NCI-H1694 (cell line): ENCODE measurements at places on chromosomes 4 and X.

DNA sequence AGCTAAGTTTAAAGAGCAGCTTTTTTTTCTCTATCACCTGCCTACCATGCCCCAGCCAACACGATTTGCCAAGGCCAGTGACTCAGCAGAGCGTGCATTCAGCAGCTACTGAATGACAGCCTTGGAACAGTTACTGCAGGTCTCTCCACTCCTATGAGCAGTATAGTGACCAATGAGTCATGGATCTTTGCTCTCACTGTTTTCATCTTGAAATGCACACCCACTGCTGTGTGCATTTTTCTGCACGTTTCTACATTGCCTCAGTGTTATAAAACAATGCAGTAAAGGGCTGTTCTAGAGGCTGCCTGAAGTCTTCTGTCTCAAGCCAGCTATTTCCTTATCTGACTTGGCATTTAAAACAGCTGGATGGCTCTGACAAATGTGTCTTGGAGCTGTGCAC, 66.0 kb upstream of the C4orf54 start:
- no peak for DNase-seq

DNA sequence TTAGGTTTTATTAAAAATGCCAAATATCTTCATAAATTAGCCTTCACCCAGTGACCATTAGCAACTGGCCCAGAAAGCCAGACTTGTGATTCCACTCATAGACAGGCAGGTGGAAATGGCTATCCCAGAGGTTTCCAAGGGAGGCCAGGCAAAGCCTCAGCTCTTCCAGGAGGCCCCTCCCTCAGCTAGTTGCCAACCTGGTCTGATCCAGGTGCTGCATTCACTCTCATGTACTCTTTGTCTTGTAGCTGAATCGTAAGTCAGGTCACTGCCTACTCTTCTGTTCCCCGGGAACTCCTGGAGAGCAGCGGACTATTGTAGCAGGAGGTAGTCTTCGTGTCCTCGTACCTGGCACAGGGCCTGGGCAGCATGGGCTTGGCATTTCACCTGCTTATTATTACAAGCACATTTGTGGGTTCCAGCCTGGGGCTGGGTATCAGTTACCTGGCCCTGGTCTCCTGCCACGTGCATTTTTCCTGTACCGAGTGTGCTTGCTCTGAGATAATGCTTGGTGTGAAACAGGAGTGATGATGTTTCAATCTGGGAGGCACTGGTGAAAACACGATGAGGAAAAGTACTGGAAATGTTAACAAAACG, 101.6 kb downstream of the FAM193A start:
- no peak for DNase-seq

DNA sequence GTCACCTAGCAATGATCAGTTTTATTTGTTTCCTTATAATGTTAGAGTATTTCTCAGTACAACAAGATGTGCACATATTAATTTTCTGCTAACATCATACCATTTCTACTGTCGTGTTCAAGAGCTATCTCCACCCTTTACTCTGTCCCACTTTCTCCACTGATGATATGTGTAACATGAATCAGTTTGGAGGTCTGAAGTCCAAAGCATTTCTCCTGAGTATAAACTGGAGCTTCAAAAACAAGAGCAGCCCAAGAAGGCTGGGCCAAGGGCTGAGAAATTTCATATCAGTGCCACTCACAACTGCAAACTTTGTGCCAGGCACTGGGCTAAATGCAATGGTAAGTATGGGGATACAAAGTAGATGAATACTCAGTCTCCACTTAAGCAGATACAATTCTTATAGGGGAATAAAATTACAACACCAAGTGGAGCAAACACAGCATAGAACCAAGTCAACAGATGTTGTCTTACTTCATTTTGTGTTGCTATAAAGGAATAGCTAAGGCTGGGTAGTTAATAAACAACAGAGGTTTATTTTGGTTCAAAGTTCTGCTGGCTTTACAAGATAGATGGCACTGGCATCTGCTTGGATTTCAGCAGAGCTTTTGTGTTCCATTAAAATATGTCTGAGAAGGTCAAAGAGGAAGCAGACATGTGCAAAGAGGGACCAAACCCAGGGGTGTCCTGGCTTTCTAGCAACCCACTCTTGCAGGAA, 44.2 kb downstream of the AMELX start:
- no peak for DNase-seq

GRCh38 chr4:148469938-148470337, 27.7 kb upstream of the NR3C2 start:
- no peak for DNase-seq
